ENCODE measurements at places on chromosomes 3 and 15.
A peak's percentile ranks its signal among the peaks of the same experiment; 100 is the strongest.

GRCh38 chr15:27438403-27439375 is 467.7 kb downstream of the GABRG3 start:
- peak; percentile 44 for DNase-seq

DNA sequence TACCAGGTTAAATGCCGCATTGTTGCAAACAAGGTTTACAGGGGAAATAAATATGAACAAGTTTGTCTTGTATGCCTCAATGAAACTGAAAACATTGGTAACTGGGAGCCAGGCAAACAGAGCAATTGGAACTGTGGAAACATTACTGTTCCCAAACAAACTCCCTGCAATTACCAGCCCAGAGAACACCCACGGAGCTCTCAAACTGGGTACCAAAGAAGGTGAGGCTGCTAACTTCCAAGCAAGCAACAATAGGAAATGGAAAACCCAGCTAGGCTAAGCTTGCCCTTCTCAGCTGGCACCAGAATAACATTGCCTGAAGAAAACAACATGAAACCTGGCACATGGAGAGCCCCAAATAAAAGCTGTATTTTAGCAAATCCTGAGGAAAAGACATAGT is 218.9 kb upstream of the THRB start:
- no peak for DNase-seq

GRCh38 chr3:127676921-127677351 is 4.2 kb downstream of the ABTB1 start:
- no peak for DNase-seq

GRCh38 chr3:166471074-166471767 is 634.0 kb upstream of the BCHE start:
- no peak for DNase-seq

DNA sequence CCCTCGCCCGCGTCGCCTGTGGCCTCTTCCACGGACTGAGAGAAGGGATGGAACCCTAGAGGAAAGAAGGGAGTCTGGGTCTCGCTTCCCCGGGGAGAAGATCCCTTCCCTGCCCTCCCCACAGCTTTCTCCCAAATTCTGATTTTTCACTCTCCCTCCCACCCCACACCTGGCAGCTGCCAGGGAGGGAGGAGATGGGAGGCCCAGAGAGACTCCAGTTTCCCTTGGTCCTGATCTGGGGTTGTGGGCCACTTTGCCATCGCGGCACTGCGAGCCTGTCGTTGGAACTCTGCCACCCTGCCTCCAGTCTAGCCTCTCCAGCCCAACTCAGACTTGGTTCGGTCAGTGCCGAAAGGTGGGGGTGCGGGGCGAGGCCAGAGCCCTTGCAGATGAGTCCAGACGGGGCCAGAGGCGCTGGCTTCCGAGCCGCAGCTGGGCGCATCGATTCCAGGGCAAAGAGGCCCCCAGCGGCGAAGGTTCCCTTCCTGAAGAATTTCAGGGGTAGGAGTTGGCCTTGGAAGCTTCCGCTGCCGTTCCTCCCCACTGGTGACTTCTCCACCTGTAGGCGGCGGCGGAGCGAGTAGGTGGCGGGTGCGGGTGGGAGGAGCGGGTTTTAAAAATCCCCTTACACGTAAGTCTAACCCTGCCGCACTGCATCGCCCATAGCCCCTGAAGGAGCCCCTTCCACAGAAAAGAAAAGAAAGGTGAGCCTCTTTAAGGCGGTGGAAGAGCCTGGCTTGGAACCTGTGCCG is 5.2 kb downstream of the WNT5A start:
- DNase-seq, result no peak

DNA sequence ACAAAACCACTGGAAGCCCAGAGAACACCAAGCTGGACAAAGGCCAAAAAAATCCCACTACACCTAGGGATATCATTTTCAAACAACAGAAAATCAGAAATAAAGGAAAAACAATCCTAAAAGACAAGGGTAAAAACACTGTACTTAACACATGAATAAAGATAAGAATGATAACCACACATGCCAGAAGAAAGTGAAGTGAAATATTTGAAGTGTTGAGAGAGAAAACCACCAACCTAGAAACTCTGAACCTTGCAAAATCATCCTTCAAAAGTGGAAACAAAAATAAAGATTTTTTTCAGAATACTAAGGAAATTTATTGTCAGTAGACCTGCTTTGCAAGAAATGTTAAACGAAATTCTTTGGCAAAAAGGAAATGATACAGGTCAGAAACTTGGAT is 45.1 kb downstream of the KPNA1 start:
- no peak for DNase-seq

- DNase-seq, result no peak
Observed at GRCh38 chr15:78390242-78390641, 47.8 kb upstream of the IREB2 start.

- no peak for DNase-seq
Observed at GRCh38 chr15:45640616-45641015, 5.8 kb downstream of the SQOR start.

DNA sequence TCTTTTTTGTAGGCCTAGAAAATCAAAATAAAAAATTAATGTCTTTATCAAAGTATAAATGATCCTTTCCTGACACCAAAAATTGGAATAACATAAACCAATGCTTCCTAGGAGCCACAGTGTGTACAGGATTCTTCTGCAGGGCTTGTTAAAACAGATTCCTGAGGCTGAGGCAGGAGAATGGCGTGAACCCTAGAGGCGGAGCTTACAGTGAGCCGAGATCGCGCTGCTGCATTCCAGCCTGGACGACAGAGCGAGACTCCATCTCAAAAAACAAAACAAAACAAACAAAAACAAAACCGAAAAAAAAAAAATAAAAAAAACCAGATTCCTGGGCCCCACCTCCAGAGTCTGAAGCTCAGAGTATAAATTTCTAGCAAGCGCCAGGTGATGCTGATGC is 78.0 kb downstream of the PEX5L start:
- no peak for DNase-seq

GRCh38 chr15:79972863-79973262 is 1.9 kb upstream of the BCL2A1 start:
- DNase-seq, result no peak

DNA sequence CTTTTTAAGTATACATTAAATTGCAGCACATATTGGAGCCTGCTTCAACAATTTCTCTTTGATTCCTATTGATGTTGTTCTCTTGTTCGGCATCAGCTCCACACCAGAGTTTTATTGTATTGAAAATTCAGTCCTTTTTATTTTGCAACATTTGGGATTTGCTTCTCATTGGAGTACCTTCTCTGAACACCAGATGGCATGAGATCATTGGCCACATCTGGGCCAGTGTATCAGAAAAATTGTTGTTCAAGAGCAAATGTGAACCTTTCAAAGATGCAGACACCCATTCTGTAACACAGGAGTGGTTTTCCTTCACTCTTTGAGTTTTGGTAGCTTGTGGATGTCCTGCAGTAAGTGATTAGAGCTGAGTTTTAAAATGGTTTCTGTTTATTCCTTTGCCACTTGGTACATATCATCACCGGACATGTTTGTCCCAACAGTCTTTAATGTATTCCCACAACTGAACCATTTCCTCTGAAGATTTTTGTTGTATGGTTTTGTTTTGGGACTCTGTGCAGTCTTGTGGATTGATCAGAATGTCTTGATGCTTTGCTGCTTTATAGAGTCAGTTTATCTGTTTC is 96.1 kb downstream of the MCTP2 start:
- DNase-seq, result no peak

All from smooth muscle cell of the brain vasculature (primary cell).